ENCODE measurements at places on chromosomes 11 and 22. TPM values are rescaled to one million over a fixed set of nuclear protein-coding genes. Genes with fewer than 3 reads are reported as not detected.

Gene CCDC188
- total RNA-seq: not detected

Gene SMCO4
- 2.7 TPM for total RNA-seq

Gene RASSF10
- not detected for total RNA-seq

Gene ISX
- not detected for total RNA-seq

Gene SAA4
- not detected for total RNA-seq

Gene SNX32
- total RNA-seq: 4.0 TPM

Gene FXYD6
- total RNA-seq: 0.32 TPM

Gene ABCC8
- not detected for total RNA-seq

Gene OR8G5
- not detected for total RNA-seq

Gene C22orf42
- not detected for total RNA-seq

Gene KCNA4
- total RNA-seq: not detected

Gene SOX6
- total RNA-seq: 0.32 TPM

Gene MIOX
- total RNA-seq: not detected

Gene OR5D16
- total RNA-seq: not detected

Gene PDGFD
- total RNA-seq: 0.86 TPM

Gene KRTAP5-8
- not detected for total RNA-seq

Gene PKP3
- 3.2 TPM for total RNA-seq

Gene ENDOD1
- 30.3 TPM for total RNA-seq

Gene CDC45
- total RNA-seq: 1.1 TPM

Gene SCUBE2
- total RNA-seq: 0.79 TPM

Gene DDTL
- total RNA-seq: 4.1 TPM

Gene TEX54
- not detected for total RNA-seq

Gene ATG2A
- 10.1 TPM for total RNA-seq

Gene TSGA10IP
- total RNA-seq: not detected

Gene OR52I2
- total RNA-seq: not detected

Gene SEC14L6
- total RNA-seq: 0.16 TPM

Gene PHF21B
- total RNA-seq: under 0.01 TPM

Gene FLRT1
- 0.09 TPM for total RNA-seq

Gene OR51M1
- not detected for total RNA-seq

Gene OMP
- 1.1 TPM for total RNA-seq

Gene CNGA4
- total RNA-seq: 0.09 TPM

Gene GGA1
- 34.8 TPM for total RNA-seq

Gene ALDH3B2
- not detected for total RNA-seq

Gene C22orf31
- not detected for total RNA-seq

Gene RPLP2
- 334 TPM for total RNA-seq

Gene C2CD2L
- 1.7 TPM for total RNA-seq

Gene CSTF3
- 25.8 TPM for total RNA-seq

Gene THY1
- 11.0 TPM for total RNA-seq

Gene BLID
- 3.4 TPM for total RNA-seq

Gene MMP8
- total RNA-seq: under 0.01 TPM

Gene JAML
- not detected for total RNA-seq

Gene ETS1
- total RNA-seq: 20.1 TPM

Gene A4GALT
- total RNA-seq: 24.9 TPM
